ENCODE measurements at places on chromosomes 3 and 15.

DNA sequence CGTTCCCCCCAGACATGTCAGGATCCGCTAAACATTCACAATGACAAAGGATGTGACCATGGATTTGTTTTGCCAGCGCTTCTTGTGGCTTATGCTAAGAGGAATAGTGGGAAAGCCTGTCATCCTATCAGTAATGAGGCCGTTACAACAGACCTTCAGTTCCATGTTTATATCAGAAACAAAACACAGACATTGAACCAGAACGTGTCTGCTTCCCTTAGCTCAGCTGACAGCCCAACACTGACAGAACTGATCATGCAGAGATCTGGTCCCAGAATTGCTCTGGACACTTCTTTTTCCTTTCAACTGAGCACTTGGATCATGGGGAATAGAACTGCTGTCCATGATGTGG lies 58.3 kb upstream of the MYZAP start:
- no peak for DNase-seq

DNA sequence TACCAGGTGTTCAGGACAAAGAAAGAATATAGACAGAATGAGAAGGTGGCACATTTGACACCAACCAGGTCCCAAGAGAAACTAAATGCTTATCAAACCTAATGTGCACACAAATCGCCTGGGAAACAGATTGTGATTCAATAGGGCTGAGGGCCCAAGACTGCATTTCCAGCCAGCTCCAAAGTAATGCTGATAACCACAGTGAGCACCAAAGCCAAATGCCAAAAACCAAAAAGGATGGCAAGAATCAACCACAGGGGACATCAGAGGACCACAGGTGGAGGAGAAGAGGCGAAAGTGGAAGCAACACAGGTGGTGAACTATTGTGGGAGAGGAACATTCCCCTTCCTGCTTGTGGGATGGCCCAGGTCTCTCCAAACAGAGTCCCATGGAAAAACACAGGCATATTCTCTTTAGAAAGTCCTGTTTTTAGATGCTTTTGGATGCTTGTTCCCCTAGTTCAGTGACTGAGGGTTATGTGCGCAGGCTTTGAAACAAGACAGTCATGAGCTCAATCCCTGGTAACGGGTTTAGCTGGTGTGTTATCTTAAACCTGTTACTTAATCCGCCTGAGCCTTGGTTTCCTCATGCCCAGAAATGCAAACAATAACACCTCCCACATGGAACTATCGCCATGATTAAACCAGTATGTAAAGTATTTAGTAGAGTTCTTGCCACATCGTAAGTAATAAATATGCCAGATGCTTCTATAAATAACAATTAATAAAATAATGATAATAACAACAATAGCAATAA lies 241.7 kb downstream of the ATP8B4 start:
- DNase-seq = peak; percentile 5

GRCh38 chr3:12586403-12586802 lies 29.5 kb downstream of the MKRN2 start:
- DNase-seq = no peak

DNA sequence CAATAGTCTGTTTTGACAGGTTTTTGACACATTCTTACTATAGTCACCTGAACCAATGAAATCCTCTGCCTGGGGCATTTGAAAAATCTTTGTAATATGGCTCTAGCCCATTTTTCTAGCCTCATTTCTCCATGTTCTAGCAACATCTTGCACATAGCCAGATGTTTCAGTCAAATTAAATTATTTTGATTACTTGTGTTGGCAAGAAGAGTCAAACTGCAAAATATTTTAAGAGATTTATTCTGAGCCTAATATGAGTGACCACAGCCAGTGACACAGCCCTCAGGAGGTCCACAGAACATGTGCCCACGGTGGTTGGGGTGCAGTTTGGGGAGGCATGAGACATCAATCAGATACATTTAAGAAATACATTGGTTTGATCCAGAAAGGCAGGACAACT lies 6.9 kb downstream of the IFT122 start:
- no peak for DNase-seq

DNA sequence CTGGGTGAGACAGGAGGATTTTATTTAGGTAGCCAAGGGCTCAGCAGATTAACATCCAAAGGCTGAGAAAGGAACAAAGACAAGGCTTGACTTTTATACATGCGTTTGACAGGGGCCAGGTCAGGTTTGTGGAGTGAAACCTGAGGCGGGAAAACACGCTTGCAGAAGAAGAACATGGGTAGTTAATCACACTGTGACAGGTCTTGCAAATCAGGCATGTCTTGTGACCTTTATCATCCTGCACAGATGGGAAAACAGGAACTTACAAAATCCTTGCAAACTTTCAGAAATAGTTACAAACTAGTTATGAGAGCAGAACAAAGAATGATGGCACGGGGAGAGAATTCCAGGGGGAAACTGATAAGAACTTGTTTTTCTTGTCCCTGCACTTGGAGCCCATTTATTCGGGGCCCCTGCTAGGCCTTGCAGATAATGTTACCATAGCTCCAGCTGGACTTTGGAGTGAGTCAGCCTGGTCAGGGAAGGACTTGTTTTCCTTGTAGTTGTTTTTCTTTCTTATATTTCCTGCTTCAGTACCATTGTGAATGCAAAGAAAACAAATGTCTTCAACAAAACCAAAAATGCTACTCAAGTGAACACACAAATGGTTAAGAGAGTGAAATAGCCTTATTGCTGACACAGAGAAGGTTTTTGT lies 965.9 kb upstream of the ROBO1 start:
- no peak for DNase-seq

DNA sequence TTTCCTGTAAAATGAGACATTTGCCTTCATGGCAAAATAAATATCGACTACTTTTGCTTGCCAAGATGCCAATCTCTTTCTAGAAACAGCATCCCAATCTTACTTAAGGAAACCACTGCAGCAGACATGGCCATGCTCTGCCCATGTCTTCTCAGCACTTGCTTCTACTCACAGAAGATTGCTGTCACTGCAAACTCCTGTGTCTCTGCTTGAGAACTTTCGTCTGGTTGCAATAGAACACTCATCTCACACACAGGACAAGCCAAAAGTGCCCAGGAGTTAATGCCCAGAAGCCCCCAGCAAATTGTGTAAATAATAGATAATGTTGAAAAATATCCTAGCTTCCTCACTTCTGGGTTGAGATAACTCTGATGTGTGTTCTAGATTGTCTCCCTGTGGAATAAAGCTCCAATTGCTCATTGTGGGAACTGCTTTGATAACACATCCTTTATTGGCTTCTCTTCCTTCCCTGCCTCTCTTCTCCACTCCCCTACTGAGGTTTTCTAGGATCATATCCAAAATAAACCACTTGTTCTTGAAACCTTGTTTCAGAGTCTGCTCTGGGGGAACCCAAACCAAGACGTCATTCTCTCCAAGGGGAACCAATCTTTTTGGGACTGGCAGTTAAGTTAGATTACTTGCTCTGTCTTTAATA lies 156.3 kb upstream of the STRIT1 start:
- no peak for DNase-seq
